ENCODE measurements at places on chromosomes 3 and 15.

- no peak for DNase-seq
These were observed 134.1 kb downstream of the MBNL1 start for GRCh38 chr3:152402695-152403451.

DNA sequence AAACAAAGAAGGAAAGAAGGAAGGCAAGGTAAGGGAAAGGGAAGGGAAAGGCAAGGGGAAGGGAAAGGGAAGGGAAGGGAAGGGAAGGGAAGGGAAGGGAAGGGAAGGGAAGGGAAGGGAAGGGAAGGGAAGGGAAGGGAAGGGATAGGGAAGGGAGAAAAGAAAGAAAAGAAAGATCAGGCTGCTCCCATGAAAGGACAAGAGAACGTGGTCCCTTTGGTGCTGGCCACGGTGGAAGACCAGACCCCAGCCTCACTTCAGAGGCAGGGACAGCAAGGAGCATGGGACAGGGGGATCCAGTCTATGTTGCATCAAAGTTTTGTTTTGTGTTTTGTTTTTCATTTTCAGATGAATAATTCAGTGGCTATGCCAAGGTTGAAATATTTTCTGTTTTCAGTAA is 111.4 kb upstream of the IGF1R start:
- DNase-seq: no peak

- DNase-seq: no peak
These were observed 317.8 kb upstream of the C2CD4B start for GRCh38 chr15:62482785-62483429.

DNA sequence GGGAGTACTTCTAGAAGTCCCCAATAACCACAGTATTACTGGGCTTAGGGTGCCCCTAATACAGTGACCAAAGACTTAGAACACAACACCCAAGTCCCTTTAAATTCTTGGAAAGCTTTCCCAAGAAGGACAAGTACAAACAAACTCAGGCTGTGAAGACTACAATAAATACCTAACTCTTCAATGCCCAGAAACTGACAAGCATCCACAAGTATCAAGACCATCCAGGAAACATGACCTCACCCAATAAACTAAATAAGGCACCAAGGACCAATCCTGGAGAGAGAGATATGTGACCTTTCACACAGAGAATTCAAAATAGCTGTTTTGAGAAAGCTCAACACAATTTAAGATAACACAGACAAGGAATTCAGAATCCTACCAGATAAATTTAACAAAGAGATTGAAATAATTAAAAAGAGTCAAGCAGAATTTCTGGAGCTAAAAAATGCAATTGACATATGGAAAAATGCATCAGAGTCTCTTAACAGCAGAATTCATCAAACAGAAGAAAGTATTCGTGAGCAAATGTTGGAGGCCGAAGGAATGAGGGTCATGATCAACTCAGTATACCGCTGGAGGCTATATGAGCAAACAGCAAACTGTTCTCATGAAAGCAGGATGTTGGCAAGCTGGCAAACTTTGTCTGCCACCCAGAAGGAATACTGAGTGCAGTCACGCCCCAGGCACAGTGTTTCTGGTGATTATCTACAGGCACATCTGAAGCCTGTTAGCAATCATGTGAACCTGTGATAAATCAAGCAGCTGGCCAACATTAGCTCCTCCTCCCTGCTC is 87.0 kb upstream of the NECTIN3 start:
- DNase-seq: no peak

- DNase-seq: no peak
These were observed 50.7 kb downstream of the CDC25A start for GRCh38 chr3:48137425-48137999.

GRCh38 chr15:36982430-36982829 is 117.9 kb downstream of the MEIS2 start:
- DNase-seq: no peak

GRCh38 chr3:124584245-124584551 is 146.1 kb upstream of the UMPS start:
- DNase-seq: no peak

- peak; percentile 58 for DNase-seq
These were observed 40.4 kb downstream of the DNAJB8 start for GRCh38 chr3:128426128-128426921.

DNA sequence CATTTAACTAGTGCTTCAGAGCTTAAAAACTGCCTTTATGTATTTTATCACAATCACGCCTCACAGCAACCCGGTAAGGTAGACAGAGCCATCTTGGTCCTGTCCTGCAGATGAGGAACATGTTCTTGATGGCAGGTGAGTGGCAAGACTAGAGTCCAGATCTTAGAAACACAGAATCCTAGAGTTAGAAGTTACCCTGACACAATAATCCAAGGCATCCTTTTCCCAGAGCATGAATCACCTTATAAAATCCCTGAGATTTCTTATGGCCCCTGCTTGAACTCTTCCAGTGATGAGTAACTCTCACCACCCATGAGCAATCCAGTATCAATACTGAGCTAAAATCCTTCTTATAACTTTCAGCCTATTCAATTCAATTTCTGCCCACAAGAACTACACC is 16.9 kb downstream of the POPDC2 start:
- no peak for DNase-seq

GRCh38 chr15:43218908-43219706 is 1.7 kb downstream of the EPB42 start:
- no peak for DNase-seq

GRCh38 chr3:194156095-194156494 is 20.1 kb downstream of the HES1 start:
- DNase-seq: no peak

DNA sequence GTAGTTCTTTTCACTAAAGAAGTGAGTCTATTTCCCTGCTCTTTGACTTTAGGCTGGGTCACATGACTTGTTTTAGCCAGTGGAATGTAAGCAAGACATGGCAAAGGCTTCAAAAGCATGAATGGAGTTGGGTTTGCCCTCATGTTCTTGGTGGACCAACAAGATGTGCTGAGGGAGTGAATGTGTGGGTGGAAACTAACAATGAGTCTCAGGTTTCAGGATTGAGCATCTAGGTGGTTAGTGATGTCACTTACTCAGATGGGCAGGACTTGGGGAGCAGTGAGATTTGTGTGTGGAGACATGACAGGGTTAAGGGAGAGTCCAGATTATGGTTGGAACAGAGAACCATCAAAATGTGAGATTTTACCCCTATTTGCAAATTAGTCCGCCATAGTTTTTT is 181.4 kb upstream of the UBE2E1 start:
- no peak for DNase-seq

- DNase-seq: no peak
These were observed 396.1 kb downstream of the VGLL3 start for GRCh38 chr3:86594838-86595237.

DNA sequence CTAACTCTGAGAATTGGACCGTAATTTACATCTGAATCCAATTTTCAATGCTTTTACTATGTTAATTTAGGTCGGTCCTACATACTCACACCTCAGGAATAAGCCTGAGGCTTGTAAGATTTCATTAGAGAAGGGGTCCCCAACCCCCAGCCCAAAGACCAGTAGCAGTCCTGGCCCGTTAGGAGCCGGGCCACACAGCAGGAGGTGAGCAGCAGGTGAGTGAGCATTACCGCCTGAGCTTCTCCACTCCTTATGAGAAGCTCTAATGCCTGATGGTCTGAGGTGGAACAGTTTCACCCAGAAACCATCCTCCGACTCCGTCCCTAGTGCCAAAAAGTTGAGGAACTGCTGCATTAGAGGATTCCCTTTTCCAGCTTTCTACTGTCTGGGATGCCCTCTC is 757.3 kb downstream of the SI start:
- DNase-seq: no peak

- no peak for DNase-seq
These were observed 381.6 kb downstream of the EPHA3 start for GRCh38 chr3:89488800-89489580.

GRCh38 chr15:37995461-37996347 is 61.3 kb downstream of the TMCO5A start:
- no peak for DNase-seq

GRCh38 chr3:158789592-158789991 is 12.3 kb upstream of the MFSD1 start:
- DNase-seq: no peak

GRCh38 chr3:177681156-177681555 is 483.9 kb upstream of the TBL1XR1 start:
- DNase-seq: no peak

GRCh38 chr3:76824658-76825240 is 215.2 kb upstream of the ROBO2 start:
- DNase-seq: no peak

- DNase-seq: no peak
These were observed 297.2 kb downstream of the CADM2 start for GRCh38 chr3:85255949-85256348.

- no peak for DNase-seq
These were observed 230.5 kb upstream of the CHRNA7 start for GRCh38 chr15:31799715-31800321.

GRCh38 chr15:84572231-84572630 is 28.6 kb upstream of the ZSCAN2 start:
- no peak for DNase-seq

DNA sequence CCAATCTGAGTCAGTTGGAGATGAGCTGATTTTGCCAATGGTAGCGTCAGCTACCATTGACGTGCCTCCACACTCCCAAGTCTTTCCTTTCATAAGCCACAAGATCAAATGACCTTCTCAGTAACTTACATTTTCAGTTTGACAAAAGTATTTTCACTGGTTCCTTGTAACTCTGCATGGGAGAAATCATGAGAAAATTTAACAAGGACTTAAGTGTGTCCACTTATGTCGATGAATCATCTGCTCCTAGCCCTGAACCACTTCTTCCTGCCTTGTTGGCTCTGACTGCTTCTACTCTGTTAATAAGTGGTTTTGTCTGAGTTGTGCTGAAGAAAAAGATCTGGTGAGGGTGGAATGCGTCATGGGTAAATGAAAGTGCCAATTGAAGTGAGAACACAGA is 101.2 kb downstream of the NFKBIZ start:
- DNase-seq: no peak

DNA sequence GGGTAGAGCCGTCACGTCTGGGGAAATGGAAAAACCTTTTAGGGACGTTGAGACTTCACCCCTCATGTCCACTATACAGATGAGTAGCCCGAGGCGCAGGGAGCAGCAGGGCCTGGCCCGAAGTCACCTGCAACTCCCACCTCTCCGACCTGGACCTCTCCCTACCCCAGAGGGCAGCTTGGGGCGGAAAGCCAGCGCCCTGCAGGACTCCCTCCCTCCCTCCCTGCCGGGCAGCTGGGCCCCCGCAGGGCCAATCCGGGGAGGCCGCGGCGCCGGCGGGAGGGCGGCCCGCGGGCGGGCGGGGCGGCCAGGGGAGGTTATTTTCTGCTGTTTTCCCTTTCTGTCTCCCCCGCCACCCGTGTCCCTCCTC is 2.0 kb downstream of the WNT7A start:
- no peak for DNase-seq

DNA sequence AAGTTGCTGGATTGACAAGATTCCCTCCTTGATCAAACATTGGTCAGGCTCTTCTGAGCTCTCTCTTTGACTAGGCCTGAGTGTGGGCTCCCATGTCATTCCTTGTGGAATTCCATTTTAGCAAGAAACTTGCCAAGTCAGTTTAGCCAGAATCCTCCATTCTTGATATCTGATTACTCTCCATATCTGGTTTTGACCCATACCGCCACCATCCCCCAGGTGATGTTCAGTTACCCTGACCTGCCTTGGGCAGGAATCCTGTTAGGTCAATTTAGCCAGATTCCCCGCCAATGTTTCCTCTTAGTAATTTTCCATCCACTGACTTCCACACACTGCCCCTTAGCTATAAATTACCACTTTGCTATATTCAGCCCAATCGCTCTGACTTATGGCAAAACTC is 1.0 kb upstream of the PCCB start:
- DNase-seq: no peak

DNA sequence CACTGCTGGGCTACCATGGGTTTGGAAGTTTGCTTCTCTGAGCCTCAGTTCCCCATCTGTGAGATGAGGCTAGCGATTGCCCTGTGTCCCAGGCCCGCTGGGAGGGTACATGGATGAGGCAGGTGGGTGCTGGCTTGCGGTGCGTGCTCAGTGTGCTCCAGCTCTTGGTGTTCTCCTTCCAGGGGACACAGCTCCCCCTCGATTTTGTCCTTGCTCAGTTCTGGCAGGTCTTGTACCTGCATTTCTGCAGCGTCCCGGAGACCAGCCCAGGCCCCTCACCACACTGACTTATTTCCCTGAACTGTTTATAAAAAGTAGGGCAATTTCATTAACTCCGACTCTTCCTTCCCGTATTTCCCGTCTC is 95.4 kb downstream of the TBC1D2B start:
- DNase-seq: no peak

DNA sequence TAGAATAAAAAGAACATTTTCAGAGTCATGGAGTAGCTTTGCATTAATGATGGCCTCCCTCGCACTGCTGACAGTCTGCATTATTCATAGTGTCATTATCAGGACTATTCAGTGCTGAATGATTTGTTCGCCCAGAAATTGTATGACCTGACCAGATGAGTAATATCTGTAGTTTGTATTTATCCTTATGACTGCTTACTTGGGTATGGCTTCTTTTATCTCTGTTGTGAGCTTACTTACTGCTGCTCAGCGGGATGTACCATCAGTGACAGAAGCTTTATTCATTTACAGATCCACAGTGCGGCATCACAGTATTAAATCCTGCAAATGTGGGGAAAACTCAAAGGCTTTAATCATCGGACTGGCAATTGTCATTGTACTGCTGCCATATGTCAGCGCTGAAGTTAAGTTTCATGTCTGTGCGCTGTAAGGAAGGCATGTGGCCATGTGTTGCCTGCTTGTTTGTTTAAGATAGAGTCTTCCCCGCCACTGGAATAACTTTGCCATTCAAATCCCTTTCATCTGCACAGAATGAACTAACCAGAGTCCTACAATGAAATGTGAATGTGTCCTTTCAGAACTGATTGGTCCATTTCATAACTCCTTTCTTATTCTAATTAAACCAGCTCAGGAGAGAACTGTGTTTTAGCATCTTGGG is 262.2 kb downstream of the CHL1 start:
- DNase-seq: no peak
